Stimulated activated CD4-positive, alpha-beta T cell treated with anti-CD3 and anti-CD28 coated beads, Interleukin-12 subunit alpha, Interleukin-12 subunit beta, amount 100 ng/mL, for 24 hours (primary cell): ENCODE measurements at places on chromosomes 5 and 9.

DNA sequence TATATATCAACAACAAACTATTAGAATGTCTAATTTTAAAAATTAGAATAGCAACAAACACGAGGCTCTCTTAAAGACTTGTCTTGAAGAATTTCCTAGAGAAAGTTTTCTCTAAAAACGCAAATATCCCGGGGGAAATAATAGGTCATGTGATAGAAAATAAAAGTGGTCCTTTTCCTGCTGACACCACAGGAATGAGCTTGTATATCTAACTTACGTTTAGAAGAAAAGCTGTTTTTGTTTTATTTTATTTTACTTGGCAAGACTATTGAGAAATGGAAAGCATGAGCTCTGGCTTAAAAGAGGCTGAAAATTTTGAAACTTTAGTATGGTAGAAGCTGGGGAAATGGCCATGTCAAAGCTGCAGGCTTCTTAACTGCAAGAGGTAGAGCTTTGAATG lies 465.0 kb downstream of the AGTPBP1 start:
- DNase-seq, result no peak

DNA sequence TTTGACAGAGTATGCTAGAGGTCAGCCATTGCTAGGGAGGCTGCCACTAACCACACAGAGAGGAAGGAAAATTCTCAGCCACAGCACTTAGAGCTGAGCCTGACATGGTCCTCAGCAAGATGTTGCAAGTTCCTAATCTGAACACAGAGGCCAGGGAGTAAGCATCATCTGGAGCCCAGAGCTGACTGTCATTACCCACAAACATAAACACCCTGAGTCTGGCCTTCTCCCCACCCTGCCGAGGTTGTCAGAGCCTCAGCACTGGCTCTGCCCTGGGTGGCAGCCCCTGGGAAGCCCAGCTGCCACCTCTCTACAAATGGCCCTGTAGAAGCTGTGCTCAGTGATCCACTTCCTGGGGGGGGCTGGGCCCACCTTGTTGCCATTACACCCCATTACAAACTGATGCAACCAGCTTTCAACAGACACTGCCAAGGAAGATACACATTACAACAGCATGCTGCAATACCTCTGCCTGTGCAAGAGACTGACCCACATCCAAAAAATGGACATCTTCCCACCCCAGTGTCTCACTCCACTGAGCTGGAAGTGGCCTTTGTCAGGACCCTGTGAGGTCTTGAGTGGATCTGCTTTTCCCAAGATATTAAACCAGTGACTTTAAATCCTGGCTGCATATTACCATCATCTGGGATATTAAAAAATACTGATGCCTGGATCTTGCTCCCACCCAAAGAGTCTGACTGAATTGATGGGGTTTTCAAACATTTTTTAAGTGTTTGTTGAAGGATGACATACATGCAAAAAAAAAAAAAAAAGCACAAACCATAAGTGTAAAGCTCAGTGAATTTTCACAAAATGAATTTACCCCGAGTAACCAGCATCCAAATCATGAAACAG lies 33.0 kb downstream of the IRF1 start:
- no peak for DNase-seq

DNA sequence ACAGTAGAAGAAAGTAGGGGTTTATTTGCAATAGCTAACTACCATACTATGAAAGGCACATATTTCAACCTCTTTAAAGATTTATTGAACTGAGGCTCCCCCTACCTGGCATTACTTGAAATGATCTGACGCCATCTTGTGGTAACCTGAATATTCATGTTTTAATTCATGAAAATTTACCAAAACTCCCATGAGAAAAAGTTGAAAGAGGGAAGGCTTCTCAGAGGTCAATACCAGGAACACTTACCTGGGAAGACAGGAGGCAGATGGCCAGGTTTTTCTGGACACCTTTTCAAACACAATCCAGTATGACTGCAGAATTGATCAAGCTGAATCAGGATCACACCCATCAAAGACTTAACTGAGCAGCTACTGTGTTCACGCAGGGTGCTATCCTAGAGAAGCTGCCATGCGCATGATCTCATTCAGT lies 9.4 kb downstream of the PRELID2 start:
- DNase-seq, result no peak

DNA sequence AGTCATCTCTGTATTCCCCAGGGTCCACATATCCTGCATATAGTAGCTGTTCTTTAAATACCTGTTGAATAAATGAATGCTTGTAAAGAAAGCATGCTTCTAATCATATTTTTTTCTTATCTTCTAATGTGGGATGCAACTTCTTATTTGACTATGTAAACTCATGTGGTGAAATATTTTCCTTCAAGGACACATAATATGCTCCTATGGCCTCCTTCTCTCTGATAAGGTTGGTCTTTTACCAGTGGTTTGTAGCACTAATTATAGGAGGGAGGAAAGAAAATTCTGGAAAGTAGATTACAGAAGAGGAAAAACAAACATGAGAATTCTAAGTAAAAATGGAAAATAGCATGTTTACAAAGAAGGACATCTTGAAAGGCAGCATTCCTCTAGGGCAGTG lies 28.6 kb upstream of the C5orf63 start:
- no peak for DNase-seq

- DNase-seq, result no peak
Observed at GRCh38 chr9:133875131-133875530, 117.0 kb downstream of the VAV2 start.

DNA sequence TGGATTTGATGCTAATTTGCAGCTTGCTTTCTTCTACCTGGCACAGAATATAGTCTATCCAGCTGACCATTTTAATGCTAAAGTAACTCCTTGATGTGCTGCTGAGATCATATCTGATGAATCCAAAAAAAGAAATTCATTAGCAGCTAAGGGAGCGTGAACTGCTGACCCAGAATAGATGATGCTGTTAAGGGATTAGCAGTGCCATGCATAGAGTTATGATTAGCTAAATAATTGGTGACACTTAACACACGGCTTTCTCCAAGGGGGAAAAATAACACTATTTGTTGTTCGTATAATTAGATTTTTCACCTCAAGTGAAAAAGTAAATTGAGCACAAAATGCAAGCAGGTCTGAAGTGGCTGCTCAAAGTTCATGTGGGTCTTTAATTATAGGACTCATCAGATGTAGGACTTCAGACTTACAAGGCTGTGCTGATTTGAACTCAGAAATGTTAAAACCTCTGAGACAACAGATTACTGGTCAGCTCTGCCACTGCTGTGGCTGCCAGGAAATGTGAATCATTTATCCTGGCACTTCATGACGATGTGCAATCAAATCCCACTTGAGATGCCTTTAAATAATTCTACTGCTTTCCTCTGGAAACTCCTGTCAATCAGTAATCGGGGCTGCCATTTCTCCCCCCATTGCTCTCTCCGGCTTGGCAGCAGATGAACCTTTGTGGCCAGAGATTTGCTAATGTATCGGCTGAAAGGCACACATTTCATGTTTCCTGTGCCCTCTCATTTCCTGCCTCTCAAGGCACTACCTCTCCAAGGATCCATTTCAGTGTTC lies 291.6 kb upstream of the C9orf72 start:
- DNase-seq, result no peak

DNA sequence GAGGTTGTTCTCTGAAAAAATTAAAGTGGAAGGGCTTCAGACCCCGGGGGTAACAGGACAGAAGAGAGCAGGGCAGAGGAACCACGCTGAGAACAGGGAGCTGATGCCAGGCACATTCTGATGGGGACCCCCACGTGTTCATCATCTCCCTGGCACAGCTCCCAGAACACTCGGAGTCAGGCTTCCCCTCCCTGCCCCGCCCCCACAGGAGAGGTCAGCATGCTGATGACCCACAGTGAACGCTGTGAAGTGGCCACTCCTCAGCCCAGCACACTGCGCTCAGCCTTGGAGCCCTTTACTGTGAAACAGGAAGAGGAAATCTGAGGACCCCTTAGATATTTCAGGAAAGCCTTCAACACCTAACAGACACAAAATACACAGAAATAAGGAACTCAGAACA lies 16.4 kb downstream of the RETREG1 start:
- DNase-seq, result no peak

GRCh38 chr9:1200847-1201251 lies 150.7 kb downstream of the DMRT2 start:
- no peak for DNase-seq

- DNase-seq, result no peak
Observed at GRCh38 chr5:61283471-61283870, 48.6 kb upstream of the ZSWIM6 start.

DNA sequence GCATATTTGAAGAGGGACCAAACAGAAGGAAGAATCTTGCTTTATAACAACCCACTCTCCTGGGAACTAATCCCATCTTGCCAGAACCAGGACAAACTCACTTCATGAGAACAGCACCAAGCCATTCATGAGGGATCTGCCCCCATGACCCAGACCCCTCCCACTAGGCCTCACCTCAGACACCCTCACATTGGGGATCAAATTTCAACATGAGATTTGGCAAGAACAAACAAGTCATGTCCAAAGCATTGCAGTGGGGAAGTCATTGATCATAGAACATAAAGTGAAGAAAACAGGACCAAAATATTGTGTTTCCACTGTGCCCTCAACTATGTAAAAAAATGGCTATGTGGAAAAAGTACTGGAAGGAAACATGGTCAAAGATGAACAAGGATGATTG lies 43.9 kb downstream of the MAP1B start:
- DNase-seq, result no peak

- no peak for DNase-seq
Observed at GRCh38 chr9:136088939-136089696, 6.0 kb downstream of the NACC2 start.

DNA sequence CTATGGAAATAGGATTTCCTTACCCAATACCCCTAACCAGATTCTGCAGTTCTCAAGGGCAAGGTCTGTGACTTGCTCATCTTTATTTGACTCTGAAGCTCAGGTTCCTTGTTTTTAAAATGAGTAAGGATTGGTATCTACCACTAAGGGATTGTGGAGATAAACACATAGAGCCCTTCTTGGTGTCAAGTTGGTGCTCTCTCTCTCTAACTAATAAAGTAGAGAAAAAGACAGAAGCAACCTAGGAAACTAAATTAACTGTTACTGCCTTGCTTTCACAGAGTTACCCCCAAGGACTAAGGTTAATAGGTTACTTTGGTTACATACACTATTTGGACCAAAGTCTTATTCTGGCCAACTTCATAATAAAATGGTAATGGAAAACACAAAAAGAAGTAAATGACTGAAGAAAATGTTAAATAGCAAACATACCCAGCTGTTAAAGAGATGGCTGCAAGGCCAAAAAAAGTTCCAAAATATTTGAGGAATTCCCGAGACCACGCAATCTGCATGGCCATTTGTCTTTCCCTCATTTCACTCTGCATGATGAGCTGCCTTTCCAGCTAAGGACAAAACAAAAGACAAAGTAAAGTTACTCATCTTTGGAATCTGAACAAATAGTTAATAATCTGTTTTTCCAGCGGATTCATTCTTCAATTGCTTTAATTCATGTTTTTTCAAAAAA lies 21.8 kb upstream of the RLN1 start:
- no peak for DNase-seq

GRCh38 chr5:132840896-132841295 lies 10.4 kb upstream of the SHROOM1 start:
- no peak for DNase-seq

GRCh38 chr5:14914623-14915260 lies 43.2 kb upstream of the ANKH start:
- no peak for DNase-seq

DNA sequence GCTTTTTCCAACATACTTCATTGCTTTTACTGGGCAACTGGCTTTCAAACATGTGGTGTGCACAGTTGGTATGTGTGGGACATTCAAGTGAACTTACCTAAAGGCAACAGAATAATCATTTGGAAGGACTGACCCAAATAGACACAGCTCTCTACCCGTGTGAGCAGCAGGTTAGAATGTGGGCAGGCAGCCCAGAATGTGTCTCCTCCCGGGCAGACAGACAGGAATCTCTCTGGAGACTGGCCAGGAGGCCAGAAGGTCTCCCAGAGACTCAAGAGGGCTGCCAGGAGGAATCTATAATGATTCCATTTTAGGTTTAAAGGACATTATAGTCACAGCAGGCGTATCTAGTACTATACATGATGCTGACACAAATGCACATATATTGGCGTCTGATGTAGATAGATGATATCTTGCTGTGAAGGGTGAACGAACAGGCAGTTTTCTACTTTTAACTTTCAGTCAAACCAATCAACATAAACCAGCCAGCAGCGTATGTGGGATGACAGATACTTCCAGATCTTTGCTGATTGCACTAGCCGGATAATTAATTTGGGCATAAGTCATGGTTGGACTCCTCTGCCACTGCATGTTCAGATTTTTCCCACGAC lies 297.4 kb upstream of the ZNF608 start:
- no peak for DNase-seq

DNA sequence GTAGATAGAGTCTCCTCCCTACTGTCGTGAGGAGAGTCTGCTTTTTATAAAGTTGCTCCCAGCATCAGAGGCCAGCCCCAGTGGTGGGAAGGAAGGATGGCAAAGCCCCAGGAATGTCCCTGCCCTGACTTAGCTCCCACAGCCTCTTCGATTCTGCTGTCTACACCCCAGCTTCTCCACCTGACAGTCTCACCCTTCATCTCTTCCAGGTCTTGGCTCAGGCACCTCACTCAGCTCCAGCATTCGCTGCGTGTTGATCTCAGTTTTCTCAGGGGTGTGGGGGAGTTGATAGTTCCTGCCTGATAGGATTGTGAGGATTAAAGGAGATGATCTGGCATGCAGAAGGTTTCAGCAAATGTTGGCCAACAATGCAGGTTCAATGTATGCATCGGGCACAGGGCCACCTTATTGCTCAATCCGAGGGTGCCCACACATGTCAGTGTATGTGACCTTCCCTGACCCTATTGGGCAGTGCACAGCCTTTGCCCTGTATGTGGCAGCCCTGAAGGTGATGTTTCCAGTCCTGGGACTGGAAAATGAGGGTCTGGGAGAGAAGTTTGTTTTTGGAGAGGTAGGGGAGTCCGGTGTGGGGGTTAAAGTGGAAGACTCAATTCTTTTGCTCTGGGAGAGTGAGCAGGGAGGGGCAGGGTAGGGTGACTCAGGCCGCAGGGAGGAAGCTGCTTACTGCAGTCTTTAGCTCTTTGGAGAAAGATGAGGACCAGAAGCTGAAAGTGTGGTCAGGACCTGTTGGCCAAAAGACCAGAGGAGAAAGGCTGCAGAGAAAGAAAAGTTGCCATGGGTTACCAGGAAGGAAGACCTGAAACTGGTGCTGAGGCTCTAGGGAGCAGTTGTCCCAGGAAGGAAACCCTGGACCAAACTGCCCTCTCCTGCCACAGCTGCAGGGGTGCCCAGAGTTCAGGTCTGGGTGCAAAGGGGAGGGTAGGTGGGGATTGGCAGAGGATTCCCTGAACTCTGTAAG lies 153.2 kb downstream of the MACROH2A1 start:
- DNase-seq, result no peak

DNA sequence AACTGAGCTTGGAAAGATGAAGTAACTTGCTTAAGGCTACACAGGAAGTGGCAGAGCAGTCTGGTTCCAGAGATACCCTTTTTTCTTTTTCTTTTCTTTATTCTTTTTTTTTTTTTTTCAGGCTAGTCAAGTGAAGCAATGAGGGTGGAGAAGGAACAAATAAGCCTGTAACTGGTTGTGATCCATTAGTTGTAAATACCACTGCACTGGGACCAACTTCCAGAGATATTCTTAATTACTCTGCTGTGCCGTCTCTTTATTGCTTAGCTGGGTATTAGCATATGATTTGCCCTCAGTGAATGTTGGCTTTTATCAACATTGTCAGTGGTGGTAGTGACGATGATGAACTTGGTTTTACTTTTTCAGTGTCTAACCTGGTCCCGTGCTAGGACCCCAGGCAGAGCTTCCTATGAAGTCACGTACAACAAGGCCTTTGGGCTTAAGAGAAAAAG lies 26.7 kb downstream of the LNPEP start:
- no peak for DNase-seq
